ENCODE measurements at places on chromosomes 7 and 10.

DNA sequence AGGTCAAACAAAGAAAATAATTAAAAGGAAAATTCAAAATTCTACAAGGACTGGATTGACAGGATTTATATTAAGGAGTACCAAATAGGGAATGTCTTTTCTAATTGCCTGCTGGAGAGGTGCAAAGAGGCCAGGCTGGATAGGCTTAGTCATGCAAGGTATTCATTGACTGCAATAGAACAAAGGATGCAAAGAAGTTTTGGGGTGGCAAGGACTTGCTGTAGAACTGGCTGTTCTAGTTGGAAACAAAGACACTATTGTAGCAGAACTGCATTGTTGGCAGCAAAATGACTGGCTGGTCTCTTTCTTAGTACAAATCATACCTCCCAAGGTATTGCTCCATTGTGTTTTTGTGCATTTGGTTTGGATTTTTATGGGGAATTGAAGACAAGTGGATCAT lies 10.1 kb downstream of the ITGB8 start:
- DNase-seq = no peak

DNA sequence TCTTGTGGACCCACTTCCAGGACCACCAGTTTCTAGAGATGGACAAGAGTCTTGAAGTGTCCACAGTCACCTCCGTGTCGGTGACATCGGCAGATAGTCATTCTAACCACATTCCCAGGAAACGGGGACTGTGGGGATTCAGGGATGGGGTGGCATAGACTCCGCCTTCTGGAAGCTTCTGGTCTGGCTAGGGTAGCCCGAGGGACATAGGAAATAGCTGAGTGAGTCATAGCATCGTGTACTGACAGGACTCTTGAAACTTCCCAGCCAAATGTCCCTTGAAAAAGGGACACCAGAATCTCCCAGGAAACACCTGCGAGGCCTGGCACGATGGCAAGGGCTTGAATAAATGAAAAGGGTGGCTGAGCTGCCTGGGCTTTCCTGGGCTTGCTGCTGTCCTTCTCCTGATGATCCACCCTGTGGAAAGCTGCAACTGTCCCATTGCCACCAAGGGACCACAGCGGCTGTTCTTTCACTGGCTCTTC lies 84.1 kb upstream of the LRRC4 start:
- no peak for DNase-seq

DNA sequence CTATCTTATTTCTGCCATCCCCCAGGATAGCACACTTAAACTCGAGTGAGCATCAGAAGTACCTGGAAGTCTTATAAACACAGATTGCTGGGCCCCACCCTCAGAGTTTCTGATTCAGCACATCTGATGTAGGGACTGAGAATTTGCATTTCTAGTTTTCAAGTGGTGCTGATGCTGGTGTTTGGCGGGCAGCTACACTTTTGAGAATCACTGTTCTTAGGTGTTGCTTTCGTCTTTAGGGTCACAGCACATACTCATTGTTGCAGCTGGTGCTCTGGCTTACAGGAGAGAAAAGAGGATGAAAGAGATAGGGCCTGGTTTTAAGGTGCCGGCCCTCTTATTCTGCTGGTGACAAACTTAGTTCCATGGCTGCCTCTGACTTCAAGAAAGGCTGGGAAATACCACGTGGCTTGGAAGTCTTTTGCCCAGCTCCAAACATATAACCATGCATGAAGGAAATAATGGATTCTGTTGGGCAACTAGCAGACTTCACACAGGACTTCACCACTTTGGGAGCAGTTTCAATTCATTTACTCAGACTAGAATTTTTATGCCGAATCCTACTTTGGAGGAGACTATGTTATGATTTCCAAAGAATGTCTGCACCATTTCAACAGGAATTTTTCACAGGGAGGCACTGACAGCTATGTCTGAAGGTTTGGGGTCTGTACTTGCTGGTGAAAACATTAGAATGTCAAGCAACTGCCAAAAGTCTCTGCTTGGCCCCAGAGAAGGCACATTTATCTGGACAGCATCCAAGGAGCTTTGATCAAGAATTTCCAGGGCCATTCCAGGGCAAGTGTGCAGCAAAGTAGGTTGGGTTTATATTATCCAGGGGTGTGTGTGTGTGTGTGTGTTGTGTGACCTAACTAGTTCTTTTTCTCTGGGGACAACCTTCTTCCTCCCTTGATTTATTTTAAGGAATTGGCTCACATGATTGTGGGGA lies 6.9 kb upstream of the MINDY4 start:
- DNase-seq = no peak

DNA sequence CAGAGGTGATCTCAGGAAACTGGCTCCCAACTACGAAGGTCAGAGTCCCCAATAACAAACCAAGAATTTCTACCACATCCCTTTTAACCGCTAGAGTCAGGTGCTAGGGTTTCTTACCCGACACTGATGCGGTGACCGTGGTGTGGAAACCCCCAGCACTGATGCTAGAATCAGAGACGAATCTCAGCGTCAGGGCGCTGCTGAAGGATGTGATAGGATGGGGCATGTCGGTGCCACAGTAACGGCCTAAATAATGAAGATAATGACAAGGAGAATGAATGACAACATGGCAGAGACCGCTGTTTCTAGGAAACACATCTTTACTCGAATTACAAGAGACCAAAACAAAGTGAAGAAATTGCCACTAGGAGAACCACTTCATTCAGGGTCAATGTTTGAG lies 131.1 kb upstream of the RSU1 start:
- no peak for DNase-seq

- no peak for DNase-seq
Measured at GRCh38 chr7:121286742-121287734, 41.8 kb upstream of the WNT16 start.

GRCh38 chr7:114917211-114917839 lies 4.6 kb upstream of the MDFIC start:
- no peak for DNase-seq

DNA sequence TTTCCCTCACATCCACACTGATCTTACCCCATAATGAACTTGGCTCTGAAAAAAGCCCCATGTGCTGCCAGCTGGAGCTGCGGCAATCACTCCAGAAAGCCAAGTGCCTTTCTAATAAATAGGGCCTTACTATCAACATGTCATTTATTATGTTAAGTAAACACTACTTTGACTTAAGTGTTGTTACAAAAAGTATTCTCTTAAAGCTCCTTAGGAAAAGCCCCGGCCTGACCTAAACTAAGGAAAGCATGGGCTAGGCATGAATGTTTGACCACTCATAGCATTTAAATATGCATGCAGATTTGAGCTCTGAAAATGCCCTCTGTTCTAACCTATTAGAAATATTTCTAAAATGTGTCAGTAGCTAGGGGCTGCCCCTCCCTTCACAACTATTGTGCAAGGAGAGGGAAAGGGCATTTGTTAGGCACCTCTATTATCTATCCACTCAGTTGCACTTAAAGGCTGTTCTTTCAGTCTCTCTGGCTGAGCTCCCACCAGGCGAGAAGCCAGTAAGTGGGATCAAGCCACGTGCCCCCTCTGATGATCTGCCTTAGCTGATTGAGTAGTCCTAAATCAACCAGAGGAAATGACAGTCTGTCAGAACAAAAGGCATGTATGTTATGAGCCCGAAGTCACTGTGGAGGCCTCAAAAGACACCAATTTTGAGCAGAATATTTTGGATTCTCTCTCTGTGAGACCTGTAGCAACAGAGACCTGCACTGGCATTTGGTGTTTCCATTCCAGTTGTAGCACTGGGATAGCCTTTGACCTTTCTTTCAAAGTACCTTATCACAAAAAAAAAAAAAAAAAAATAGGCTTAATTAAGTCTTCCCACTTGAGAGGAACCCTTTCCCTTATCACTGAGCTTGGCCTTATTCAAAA lies 77.1 kb downstream of the ITGB8 start:
- no peak for DNase-seq

DNA sequence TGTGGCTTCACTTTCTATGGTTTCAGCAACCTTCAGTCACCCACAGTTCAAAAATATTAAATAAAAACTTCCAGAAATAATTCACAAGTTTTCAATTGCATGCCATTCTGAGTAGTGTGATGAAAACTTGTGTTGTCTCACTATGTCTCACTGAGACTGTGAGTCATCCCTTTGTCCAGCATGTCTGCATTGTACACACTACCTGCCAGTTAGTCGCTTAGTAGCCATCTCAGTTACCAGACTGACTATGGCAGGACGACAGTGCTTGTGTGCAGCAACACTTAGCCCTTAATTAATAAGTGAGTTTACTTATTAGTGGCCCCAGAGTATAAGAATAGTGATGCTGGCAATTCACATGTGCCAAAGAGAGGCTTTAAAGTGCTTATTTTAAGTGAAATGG lies 22.5 kb downstream of the CCDC186 start:
- peak; percentile 75 for DNase-seq

DNA sequence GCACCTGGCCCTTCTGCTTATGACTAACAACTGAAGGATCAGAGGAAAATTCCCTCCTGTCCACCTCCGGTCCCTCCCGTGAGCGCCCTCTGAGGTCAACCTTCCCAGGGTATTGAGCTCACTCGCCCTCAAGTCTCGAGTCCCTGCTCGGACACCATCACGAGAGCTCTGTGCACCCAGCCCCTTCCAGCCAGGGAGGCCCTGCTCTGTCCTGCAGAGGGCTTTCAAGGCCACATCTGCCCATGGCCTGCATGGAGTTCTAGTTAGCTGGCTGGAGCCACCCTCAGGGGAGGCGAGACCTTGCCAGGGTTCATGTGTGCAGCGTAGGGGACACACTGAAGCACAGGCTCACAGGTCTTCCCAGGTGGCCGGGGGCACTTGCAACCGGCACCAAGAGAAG lies 110.9 kb upstream of the MACROH2A2 start:
- DNase-seq = no peak

DNA sequence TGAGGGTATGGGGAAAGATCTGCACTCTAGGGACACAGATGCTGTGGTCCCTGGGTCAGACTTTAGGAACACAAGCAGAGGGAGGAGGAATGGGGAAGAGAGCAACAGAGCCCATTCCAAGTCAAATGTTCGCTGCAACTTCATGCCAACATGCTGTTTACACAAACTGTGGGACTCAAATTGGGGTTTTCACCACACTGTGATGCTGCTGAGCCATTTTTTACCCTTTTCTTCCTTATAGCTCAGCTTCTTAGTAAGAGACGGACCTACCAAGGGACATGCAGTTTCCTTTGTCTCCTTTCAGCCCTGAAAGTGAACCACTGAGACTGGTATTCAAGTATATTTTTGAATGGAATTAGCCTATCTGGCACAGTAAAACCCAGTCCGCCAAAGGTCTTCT lies 64.3 kb upstream of the AGK start:
- DNase-seq = no peak

- no peak for DNase-seq
Measured at GRCh38 chr10:11325817-11326216, 285.6 kb downstream of the USP6NL start.

GRCh38 chr7:151689196-151689971 lies 169.7 kb upstream of the RHEB start:
- DNase-seq = no peak

DNA sequence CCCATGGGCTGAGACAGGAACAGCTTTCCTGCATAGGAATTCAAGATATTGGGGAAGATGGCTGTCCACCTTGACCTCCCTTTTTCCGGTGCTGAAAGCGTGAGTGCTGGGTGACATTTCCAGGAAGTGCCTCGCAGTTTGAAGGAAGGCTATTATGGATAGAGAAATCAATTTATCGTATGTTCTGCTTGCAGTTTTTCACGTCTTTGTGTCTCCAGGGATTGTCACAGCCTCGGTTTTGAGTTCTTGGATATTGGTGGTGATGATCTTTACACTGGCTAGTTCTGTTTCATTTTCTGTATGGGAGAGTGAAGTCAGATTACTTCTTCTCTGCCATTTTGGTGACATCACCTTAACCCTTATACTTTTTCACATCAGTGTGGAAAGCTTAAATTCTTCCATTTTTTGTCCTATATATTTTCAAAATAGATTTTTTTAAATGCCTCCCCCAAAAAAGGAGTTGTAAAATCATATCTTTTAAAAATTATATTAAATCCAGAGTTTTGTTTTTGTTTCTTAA lies 102.5 kb upstream of the APBB1IP start:
- no peak for DNase-seq

GRCh38 chr10:88152728-88153133 lies 289.3 kb downstream of the PTEN start:
- DNase-seq = no peak

DNA sequence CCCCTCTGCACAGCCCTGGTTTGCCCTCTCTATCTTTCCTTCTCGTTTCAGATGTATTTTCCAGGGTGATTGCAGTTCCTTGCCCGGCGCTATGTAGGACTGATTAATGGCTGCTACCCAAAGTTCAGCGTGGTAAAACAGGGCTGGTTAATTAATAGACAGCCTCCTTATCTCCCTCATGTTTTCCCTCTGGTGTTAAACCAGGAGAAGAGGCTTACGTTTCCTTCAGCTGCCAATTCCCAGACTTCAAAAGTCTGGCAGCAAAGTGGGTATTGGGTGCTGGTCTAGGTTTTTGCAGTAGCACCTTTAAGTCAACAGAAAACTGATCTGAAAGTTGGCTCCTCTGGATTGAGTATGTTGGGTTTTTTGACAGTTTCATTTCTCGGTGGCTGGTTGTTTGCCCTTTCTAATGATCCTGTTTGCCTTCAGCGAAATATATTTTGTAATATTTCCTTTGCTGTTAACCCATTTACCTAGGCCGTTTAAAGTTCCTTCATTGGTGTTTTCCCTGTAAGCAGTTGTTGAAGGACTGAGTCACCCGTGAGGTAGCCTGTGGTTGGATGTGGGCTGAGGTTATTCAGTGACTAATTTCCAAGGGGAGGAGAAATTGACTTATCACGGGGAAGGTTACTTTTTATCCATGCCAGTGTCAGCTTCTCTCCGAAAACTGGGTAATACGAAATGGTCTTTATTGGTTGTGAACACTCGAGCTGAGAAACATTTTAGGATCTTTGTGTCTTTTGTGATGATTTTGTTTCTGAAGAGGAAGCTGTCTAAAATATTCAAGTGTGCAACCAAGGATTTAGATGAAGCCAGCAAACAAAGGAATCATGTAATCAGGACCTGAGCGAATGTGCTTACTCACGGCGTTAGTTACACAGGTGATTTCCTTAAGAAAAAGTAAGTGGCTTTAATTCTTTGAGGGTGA lies 257.2 kb downstream of the KIAA1217 start:
- DNase-seq = peak; percentile 80

DNA sequence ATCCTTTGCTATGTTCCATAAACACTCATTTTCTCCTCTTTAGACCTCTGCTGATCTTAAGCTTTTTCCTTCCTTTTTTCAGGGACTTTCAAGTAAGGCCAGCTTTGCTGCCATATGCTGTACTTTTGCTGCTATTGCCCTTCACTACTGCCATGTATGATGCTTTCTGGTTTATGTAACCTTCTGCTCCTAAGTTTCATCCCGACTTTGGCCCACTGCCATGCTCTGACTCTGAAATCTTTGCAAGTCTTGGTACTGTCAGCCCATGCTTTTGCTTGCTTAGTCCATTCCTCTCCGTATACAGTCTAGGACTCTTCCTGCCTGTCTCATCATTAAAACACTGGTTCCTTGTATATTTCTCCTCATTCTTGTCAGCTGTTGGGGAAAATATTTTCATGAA lies 152.4 kb downstream of the RNF133 start:
- DNase-seq = no peak

DNA sequence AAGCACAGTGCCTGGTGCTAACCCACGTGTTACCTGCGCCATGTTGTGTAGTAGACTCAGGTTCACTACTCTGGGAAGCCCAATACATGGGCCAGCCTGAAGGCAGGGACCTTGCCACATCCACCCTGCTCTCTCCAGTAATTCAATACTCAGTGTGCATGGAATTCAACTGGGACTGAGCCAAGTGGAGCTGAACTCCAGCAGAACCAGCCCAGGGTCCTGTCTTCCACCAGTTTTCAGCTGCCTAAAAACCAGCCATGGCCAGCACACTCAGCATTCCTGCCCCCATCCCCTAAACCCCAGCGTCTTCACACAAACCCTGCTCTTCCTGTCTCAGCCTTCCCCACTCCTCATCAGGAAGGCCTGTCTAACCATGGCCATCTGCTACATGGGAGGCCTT lies 15.4 kb downstream of the FGF8 start:
- no peak for DNase-seq

Data from Panc1 (cell line).